ENCODE measurements at places on chromosomes 7 and 10.

GRCh38 chr10:74926791-74927585 lies 100.6 kb downstream of the KAT6B start:
- DNase-seq: no peak

DNA sequence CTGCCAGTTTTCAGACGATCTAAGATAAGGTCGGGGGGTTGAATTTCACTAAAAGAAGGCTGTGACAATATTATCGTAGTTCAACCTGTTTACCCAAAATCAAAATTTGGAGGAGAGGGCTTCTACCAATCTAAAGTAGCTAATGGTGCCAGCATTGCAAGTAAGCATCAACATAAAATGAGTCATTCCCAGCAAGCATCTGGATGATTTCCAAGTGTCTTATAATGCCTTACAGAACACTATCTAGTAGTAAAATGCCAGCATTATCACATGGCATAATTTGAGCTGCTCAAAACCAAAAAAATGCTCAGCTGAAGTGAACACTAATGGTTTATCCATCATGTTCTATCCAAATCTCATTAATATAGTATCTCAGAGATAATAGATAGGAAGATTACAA lies 1193.9 kb downstream of the DNAJB9 start:
- DNase-seq: no peak

- peak; percentile 99 for DNase-seq
Observed at GRCh38 chr10:101817337-101818118, 716 bp downstream of the OGA start.

DNA sequence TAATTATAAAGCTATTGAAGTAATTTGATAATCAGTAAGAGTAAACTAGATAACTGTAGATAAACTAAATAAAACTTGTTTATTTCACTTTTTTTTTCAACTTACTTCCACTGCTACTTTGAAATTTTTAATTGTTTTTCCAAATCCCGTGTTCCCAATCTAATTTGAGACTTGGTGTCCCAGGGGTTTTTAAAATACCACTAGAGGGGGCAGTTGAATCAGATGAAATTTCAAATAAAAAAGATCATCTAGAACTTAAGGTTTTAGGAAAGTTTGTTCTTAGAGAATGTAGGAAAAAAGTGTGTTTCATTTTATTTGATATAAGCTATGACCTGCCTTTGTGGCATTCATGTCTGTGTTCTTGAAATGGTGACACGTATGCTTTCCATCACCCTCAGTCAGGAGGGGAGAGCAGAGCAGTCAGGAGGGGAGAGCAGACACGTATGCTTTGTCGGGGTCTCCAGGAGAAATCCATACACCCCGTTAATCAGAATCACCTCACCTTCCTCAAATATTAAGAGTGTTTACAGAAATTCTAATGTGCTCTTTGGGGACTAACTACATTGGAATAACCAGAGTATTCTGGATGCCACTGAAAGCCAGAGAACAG lies 49.9 kb downstream of the C10orf67 start:
- peak; percentile 35 for DNase-seq

DNA sequence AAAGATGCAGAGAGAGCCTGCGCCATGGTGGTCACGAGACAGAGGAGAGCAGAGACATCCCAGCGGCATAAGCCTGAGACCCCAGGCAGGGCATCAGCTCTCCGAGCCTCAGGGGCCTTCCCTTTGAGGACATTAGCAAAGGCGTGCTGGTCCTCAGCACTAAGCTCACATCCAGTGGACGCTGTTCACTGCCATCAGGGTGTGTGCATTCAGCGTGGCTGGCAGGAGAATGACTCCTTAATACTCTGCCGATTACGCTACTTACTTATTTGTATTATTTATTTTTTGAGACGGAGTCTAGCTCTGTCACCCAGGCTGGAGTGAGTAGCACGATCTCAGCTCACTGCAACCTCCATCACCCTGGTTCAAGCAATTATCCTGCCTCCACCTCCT lies 290.2 kb downstream of the KLF6 start:
- DNase-seq: no peak

DNA sequence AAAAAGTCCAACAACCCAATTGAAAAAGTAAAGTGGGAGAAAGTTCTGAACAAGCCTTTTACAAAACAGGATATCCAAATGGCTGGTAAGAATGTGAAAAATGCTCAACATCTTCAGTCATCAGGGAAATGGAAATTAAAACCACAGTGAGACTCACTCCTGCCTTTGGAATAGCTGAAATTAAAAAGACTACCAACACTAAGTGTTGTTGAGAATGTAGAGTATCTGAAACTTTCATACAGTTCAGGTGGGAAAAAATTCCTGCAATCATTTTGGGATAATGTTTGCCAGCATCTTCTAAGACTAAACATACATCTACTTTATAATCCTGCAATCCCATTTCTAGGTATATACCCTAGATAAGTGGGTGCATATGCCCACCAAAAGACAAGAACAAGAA lies 395.1 kb downstream of the GRID1 start:
- no peak for DNase-seq

DNA sequence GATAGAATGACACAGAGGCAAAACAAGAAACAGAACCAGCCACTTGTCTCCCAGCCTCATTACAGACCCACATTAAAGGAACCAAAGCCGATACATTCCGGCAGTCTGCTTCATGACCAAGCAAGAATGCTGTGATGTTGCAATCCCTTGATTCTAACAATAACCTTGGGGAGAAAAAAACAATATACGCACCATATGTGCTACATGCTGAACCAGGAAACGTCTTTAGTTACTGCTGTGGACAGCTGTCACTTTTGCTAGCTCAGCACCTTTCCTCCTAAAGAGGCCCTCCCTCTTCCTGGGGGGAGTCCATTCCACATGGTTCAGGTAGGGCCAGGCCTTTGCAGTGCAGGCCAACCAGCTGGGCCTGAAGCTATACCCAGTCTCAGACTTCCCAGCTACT lies 79.1 kb downstream of the PRTFDC1 start:
- peak; percentile 63 for DNase-seq

- no peak for DNase-seq
Observed at GRCh38 chr10:132306343-132306685, 1.4 kb downstream of the STK32C start.

All from hematopoietic multipotent progenitor cell treated with erythropoietin and hydrocortisone succinate and interleukin-3 and kit ligand, for 6 days (in vitro differentiated cells).